Muscle of leg (tissue), 16 donors: ENCODE measurements at places on chromosomes 5 and 9. TPM values are rescaled to one million over a fixed set of nuclear protein-coding genes. Genes with fewer than 3 reads are reported as not detected.
A peak's percentile ranks its signal among the peaks of the same experiment; 100 is the strongest.

GRCh38 chr5:180215783-180216630 is 7.0 kb upstream of the RASGEF1C start:
- H3K27me3 ChIP-seq: peaks cover 7% of the 10 kb centered on the region
- H3K36me3 ChIP-seq: no peaks in the 10 kb centered on the region
- no peaks in the 10 kb centered on the region for H3K4me1 ChIP-seq
- no peak overlapping the region for H3K27ac ChIP-seq
- DNase-seq: no peak
- H3K4me3 ChIP-seq: no peak overlapping the region

DNA sequence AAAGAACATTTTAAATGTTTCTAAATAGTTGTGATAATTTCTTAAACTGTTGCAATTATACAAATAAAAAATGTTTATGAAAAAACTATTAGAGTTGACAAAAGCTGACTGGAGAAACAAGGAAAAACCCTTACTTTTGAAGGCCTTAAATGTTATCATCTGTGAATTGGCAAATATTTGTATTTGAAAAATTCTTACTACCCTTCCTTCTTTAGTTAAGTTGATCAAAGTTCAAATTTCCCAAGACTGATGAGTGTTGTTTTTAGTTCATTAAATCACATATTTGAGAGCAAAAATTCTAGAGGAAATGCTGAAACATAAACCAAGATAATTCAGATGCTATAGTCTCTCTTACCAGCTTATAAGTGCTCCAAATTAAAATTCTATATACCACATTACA is 2.6 kb upstream of the SLC35D2 start:
- no peaks in the 10 kb centered on the region for H3K27me3 ChIP-seq
- no peak for DNase-seq
- peaks cover 10% of the 10 kb centered on the region for H3K4me1 ChIP-seq
- no peak overlapping the region for H3K4me3 ChIP-seq
- H3K27ac ChIP-seq: no peak overlapping the region
- peaks cover 2% of the 10 kb centered on the region for H3K36me3 ChIP-seq

COL23A1 gene
- total RNA-seq: 4.3 TPM

DNA sequence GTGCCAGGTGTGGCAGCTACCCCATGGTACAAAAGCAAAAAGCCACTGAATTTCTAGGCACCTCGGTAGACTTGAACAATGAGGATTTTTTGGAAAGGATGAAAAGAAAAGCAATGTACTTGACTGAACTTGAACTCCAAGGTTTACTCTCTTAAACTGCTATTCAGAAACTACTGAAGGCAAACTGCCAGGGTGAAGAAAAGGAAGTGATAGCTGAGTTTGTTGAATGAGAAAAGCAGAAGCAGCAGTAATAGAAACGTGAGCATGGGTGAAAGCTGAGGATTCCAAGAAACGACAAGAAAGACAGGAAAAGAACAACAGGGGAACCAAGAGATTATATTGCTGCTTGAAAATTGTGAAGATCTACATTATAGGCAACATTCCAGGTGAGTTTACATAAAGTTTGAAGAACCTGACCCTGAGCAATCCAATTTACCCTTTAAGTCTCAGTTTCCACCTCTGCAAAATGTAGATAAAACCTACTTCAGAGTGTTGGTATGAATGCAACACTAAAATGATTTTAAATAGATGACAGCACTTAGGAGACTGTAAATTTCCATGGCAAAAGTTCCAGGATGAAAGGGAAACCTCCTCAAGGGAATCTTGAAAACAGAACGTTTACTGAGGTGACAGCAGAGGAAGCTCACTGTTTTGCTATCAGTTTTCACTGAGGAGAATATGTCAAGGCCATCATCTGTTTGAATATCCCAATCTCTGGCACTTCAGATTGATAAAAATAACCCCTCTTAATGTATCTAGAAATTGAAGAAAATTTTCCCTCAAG is 245.8 kb downstream of the SPATA31D1 start:
- no peaks in the 10 kb centered on the region for H3K27me3 ChIP-seq
- no peaks in the 10 kb centered on the region for H3K36me3 ChIP-seq
- H3K4me1 ChIP-seq: no peaks in the 10 kb centered on the region
- DNase-seq: peak; percentile 43

ADRA1B gene
- total RNA-seq: 0.13 TPM

PLAC8L1 gene
- 0.18 TPM for total RNA-seq

- H3K27ac ChIP-seq: no peak overlapping the region
- no peaks in the 10 kb centered on the region for H3K4me1 ChIP-seq
- H3K4me3 ChIP-seq: no peak overlapping the region
- DNase-seq: no peak
- H3K36me3 ChIP-seq: no peaks in the 10 kb centered on the region
These were observed 470.6 kb downstream of the PSAT1 start for GRCh38 chr9:78767490-78767889.

GRIA1 gene
- 0.98 TPM for total RNA-seq

GRCh38 chr9:1606253-1606652 is 408.9 kb upstream of the SMARCA2 start:
- no peak overlapping the region for H3K4me3 ChIP-seq
- H3K36me3 ChIP-seq: no peaks in the 10 kb centered on the region
- no peak overlapping the region for H3K27ac ChIP-seq
- H3K4me1 ChIP-seq: peaks cover 18% of the 10 kb centered on the region
- H3K27me3 ChIP-seq: no peaks in the 10 kb centered on the region
- no peak for DNase-seq

GRCh38 chr5:74188351-74189105 is 452.0 kb downstream of the ENC1 start:
- no peaks in the 10 kb centered on the region for H3K36me3 ChIP-seq
- H3K4me1 ChIP-seq: peaks cover 23% of the 10 kb centered on the region
- no peak overlapping the region for H3K27ac ChIP-seq
- H3K4me3 ChIP-seq: no peak overlapping the region
- no peak for DNase-seq
- no peaks in the 10 kb centered on the region for H3K27me3 ChIP-seq

SPATA31C1 gene
- 0.04 TPM for total RNA-seq

- DNase-seq: peak; percentile 36
- no peak overlapping the region for H3K4me3 ChIP-seq
- H3K4me1 ChIP-seq: peaks cover 3% of the 10 kb centered on the region
- peaks cover 66% of the 10 kb centered on the region for H3K36me3 ChIP-seq
- no peaks in the 10 kb centered on the region for H3K27me3 ChIP-seq
These were observed 19.6 kb upstream of the ROPN1L start for GRCh38 chr5:10421896-10422691.

DNA sequence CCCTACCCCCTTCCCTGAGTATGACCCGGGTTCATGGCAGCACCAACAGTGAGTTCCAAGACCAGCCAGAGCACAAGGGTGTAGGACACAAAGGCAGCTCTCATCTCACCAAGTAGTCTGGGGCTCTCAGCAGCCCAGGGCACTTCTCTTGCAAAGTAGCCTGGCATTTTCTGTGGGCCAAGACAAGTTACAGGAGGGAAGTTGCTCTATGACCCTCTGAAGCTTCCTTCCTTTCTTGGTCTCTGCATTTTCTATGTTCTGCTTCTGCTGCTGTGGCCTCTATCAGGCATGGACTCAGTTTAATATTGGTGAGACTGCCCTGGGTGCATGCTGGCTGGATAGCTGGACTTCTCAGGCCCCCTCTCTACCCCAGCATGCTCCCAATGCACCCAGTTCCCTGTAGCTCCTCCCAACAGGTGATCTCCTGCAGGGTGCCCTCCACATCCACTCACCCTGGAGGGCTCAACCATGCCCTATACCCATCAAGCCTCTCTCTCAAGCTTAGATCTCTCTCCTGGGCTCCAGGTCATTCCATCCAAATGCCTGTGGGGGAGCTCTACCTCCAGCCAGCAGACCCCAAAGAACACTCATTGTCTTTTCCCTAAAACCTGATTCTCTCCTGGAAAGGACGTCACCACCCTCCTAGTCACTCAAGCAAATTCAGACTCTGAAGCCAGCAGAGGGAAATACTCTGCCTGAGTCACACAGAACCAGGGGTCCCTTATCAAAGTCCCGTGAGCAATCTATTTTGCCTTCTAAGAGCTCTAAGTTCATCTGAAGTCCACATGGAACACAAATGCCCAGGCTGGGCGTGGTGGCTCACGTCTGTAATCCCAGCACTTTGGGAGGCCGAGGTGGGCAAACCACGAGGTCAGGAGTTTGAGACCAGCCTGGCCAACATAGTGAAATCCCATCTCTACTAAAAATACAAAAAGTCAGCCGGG is 13.8 kb downstream of the TBC1D2 start:
- no peak for DNase-seq
- H3K27me3 ChIP-seq: no peaks in the 10 kb centered on the region
- no peak overlapping the region for H3K4me3 ChIP-seq
- no peak overlapping the region for H3K27ac ChIP-seq
- no peaks in the 10 kb centered on the region for H3K36me3 ChIP-seq

DNA sequence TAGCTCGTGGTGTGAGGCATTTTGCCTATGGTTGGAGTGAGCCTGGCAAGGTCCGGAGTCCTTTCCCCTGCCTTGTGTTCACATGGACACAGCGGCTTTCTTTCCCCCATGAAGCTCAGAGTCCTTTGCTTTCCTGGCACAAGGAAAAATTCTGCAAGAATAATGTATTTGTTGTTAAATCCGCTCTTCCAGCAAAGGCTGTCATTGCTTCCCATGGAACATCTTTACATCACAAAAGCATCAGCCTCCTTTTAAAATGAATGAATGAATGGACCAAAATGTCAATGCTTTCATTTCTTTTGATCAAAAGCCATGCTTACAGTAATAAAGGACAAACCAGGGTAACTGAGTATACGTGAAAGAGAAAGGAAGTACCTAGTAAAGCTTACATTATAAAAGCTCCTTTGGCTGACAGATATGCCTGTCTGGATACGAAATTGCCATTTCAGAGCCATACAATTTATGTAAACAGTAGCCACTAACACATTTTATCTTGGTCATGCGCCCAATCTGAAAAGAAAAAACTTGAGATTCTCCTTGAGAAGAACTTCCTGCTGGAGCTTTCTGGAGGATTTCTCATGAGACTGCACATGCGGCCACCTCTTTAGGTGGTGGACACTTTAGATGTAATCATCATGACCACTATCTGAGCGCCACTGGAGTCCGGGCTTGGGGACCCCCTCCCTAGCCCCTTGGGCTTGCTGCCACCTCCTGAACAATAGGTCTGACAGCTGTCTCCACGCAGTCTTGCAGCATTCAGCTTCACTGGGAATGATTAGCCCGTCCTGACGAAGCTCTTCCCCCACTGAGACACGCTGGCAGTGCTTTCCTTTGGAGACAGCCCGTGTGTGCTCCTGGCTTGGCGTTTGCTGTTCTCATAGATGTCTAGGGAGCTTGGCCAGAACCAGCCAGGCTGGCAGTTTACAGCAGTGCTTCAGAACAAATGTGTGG is 355.9 kb downstream of the ADAMTS6 start:
- peaks cover 5% of the 10 kb centered on the region for H3K4me1 ChIP-seq
- no peaks in the 10 kb centered on the region for H3K27me3 ChIP-seq
- H3K4me3 ChIP-seq: no peak overlapping the region
- H3K27ac ChIP-seq: no peak overlapping the region

- no peak for DNase-seq
- no peak overlapping the region for H3K27ac ChIP-seq
- no peaks in the 10 kb centered on the region for H3K27me3 ChIP-seq
These were observed 28.9 kb downstream of the TBC1D2 start for GRCh38 chr9:98226516-98226915.

ADCY2 gene
- 17.5 TPM for total RNA-seq
